CD4-positive, alpha-beta memory T cell (primary cell): ENCODE measurements at places on chromosomes 5 and 9. TPM values are rescaled to one million over a fixed set of nuclear protein-coding genes. Genes with fewer than 3 reads are reported as not detected.

The MYO10 gene
- polyA plus RNA-seq, result not detected

- no peak for DNase-seq
These were observed 475.1 kb downstream of the SPOCK1 start for GRCh38 chr5:137024044-137024443.

- DNase-seq, result no peak
These were observed 469.4 kb downstream of the RASEF start for GRCh38 chr9:82593501-82593900.

DNA sequence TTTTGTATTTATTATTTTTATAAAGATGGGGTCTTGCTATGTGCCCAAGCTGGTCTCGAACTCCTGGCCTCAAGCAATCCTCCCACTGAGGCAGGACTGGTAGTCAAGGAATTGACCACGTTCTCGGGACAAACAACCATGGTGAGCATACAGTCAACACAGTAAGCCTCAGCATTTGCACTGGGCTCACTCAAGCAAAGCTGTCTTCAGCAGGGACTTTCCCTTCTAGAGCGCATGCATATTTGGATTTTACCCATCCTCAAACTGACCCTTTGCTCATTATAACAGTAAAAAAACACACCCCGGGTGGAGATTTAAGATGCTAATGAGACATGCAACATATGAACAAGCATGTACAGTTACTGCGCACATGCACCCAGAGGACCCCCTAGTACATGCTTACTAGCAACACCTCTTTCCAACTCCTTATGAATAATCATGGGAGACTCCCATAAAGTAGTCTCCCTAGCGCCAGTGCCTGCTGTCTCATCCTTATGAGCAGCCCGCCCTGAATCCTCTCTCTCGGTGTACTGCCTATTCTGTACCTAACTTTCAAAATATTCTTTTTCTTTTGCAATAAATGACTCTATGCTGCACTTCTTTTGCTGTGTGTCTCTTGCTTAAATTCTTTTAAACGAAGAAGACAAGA, 41.5 kb downstream of the C5orf22 start:
- no peak for DNase-seq

DNA sequence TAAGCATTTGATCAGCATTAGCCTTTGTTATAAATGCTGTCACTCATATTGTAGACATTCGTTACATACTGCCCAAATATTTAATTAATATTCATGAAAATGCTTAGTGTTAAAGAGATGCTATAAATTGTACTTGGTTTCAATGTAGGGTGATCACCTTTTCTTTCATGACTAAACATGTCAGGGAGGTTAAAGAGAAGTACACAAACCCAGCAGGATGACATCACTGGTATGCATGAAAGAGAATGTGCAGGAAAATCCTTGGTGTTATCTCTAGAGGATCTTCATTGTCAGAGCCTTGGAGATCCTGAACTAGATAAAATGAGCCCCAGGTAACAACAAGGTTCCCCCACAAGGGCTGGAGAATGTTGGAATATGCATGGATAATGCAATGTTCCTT, 33.0 kb upstream of the SV2C start:
- no peak for DNase-seq

DNA sequence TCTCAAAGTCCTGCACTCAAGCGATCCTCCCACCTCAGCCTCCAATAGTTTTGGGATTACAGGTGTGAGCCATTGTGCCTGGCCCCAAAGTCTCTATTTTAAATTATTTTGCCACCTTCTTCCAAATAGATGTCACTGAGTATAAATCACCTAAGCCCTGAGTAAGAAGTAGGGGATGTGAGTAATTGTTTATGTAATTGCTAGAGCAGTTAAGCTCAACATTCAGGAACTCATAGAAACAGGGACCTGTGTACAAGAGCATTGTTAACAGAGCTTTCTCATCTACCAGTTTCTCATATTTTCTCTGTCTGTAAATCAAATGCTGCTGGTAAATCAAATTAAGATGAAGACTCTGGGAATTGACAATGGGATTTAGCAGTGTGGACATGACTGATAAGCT, 26.3 kb downstream of the CDK7 start:
- DNase-seq, result no peak

GRCh38 chr9:108950168-108950567, 16.0 kb downstream of the ABITRAM start:
- no peak for DNase-seq

The SLC25A2 gene
- not detected for polyA plus RNA-seq

The TRIM36 gene
- not detected for polyA plus RNA-seq

- DNase-seq, result no peak
These were observed 86.3 kb upstream of the GCNT4 start for GRCh38 chr5:75138689-75139088.

DNA sequence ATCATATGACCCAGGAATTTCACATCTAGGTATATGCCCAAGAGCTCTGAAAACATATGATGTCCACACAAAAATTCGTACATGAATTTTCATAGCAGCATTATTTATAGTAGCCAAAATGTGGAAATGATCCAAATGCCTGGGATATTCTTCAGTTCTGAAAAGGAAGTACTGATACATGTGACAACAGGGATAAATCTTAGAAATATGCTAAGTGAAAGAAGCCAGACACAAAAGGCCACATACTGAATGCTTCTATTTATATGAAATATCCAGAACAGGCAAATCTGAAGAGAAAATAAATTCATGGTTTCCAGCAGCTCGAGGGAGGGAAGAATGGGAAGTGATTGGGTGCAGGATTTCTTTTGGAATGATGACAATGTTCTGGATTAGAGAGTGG, 16.8 kb upstream of the ZBTB43 start:
- no peak for DNase-seq
